ENCODE measurements at places on chromosomes 3 and 15.

DNA sequence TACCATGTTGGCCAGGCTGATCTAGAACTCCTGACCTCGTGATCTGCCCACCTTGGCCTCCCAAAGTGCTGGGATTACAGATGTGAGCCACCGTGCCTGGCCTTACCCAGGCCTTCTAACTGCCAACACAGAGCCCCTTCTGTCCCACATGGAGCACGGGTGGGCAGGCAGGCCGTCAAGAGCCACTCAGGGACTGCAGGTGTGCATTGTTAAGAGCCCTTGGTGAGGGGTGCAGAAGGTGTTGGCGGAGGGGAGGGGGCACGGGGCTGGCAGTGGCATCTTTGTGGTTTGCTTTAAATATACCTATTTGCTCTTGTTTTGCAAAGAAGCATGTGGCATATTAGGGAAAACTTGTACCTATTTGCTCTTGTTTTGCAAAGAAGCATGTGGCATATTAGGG is 37.3 kb downstream of the SMAD6 start:
- DNase-seq: peak; percentile 11

- no peak for DNase-seq
These were observed 4.4 kb upstream of the ZNF609 start for GRCh38 chr15:64455961-64456371.

DNA sequence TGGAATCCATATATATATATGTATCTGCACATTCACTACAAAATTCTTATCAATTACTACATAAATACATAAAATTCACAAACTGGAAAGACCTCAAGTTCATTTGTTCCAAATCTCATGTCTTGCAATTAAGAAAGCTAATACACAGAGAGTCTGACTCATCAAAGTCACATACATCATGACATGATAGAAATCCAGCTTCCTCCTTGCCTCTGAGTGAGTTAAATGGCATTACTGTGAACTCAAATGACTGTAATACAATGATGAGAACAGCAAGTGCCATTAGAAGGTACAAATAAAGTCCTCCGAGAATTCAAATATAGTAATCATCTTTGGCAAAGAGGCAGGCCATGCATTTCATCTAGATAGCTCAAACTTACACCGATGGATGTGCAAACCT is 55.1 kb upstream of the AGTR1 start:
- DNase-seq: no peak

GRCh38 chr3:129195731-129196256 is 12.1 kb upstream of the CNBP start:
- peak; percentile 59 for DNase-seq

GRCh38 chr15:69720536-69720935 is 267.9 kb downstream of the RPLP1 start:
- DNase-seq: no peak

GRCh38 chr3:194906229-194906629 is 220.5 kb downstream of the FAM43A start:
- no peak for DNase-seq

DNA sequence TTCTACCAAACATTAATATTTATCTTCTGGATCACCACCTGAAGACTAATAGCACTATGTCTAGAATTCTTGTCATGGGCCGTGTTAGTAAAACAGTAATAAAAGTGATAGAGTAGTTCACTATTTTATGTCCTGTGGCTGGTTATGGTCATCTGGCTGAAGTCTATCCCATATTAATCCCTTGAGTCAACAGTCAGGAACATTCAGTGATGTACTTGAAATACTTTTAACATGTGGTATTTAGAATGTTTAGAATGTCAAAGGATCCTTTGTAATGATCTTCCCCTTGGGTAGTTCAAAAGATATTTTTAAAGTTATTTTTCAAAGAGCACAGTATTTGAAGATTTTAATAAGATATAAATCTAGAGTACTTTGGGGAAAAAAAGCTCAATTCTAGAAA is 117.0 kb downstream of the MBNL1 start:
- no peak for DNase-seq

GRCh38 chr3:40432793-40433192 is 24.3 kb upstream of the RPL14 start:
- DNase-seq: no peak

GRCh38 chr15:76328106-76328696 is 8.4 kb upstream of the ISL2 start:
- DNase-seq: no peak

GRCh38 chr15:98455904-98456303 is 192.4 kb upstream of the IGF1R start:
- DNase-seq: no peak

- no peak for DNase-seq
These were observed 30.7 kb downstream of the LRTM1 start for GRCh38 chr3:54897028-54897711.

DNA sequence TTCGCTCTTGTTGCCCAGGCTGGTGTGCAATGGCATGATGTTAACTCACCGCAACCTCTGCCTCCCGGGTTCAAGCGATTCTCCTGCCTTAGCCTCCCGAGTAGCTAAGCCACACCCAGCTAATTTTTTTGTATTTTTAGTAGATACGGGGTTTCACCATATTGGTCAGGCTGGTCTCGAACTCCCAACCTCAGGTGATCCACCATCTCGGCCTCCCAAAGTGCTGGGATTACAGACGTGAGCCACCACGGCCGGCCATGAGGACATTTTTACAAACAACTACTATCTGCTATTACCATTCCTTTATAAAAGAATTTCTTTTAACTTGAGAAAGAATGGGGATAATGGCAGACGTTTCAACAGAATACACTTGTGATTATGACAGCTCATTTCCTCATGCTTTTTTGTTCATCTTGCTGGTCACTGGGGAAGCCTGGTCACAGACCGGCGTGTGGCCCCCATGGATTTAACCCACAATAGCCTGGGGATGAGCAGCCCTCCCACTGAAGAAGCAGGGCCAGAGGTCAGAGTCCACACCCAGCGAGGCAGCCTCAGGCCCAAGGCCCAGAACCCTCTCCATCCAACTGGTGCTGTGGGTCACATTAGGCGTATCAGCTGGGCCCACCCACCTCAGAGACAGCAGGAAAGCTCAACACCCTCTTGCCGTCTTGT is 112.0 kb downstream of the LIPC start:
- no peak for DNase-seq

DNA sequence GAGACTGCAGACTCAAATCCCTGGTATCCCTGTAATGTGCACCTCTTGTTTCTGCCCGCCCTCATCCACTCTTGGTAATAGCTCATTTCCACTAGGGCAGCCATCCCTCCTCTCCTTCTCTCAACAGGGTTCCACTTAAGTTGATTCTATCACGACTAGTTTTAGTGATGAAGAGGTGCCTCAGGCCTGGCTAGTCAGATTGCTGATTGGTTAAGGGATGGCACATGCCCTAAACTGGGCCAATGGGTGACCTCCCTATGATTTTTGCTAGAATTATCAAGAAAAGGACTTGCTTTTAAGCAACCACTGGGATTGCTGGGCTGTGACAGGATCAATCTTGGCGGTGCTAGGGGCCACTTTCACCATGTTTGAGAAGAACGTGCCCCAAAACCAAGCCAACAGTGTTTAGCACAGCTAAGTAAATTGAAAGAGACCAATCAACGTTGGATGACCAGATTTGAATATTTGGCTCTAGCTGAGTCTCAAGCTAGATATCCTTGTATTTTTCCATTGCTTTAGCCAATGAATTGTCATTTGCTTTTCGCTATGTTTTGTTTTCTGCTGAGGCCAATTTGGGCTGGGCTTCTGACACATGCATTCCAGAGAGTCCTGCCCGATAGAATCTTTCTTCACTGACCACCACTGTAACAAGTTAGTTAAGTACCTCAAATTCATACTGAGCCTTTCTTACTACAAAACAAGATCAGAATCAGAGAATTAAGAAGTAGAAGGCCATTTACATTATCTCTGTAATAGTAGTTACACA is 131.0 kb downstream of the PDZRN3 start:
- DNase-seq: no peak

DNA sequence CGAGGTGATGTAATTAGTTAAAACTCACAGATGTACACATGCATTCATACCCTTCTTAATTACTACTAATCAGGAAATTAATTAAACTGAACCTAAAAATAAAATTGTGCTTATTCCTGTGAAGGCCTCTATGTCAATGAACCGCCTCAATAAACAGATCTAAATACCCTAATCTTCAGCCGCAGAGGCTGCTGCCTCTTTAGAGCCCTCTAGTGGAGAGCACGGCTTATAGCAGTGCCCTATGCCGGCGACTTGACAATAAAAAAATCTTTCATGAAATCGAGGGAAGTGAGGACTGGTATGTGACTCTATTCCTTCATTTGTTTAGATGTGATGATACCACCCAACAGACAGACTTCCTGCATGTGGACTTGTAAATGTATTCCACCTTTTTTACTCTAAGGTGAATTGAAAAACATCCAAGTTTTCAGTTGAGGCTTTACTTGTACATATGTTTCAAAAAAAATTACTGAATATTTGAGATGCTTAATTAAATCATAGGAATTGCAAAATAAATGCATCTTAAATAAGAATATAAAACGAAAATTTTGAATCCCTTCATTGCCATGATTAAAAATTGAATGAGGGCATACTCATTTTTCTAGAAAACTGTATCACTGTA is 8.3 kb upstream of the EPHA3 start:
- DNase-seq: no peak

- DNase-seq: no peak
These were observed 45.3 kb upstream of the MAP3K13 start for GRCh38 chr3:185317674-185318073.

DNA sequence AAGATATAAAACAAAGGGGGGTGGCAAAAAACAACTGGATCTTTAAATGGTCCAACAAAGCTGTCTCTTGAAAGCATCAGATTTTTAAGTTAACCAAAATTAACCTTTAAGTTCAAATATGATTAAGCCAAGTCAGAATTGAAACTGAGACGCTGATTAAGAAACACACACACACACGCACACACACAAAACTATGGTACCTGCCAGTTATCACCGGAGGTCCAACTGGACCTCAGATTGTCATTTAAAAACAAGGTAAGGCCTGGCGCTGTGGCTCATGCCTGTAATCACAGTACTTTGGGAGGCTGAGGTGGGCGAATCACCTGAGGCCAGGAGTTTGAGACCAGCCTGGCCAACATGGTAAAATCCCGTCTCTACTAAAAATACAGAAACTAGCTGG is 10.4 kb downstream of the ARF4 start:
- DNase-seq: no peak

DNA sequence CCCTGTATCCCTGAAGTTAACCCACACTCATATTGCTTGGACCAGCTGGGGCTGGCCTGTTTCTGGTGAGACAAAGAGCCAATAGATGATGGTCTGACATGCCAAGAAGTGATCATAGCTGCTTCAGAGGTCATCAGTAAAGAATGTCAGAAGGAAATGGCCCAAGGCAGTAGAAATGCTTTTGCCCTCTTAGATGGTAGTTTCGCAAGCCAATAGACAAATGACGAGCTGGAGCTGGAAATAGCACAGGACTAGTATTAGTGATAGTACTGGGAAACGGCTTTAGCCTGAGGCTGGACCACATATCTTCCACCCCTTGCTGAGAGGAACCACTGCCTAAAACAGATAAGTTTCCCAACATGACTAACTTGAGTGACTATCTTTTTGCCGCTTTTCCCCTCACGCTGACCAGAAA is 176.1 kb upstream of the THBS1 start:
- DNase-seq: peak; percentile 38

GRCh38 chr3:184133840-184134745 is 1.1 kb upstream of the EIF2B5 start:
- DNase-seq: peak; percentile 91
